ENCODE measurements at places on chromosomes 4 and X. TPM values are rescaled to one million over a fixed set of nuclear protein-coding genes. Genes with fewer than 3 reads are reported as not detected.

DNA sequence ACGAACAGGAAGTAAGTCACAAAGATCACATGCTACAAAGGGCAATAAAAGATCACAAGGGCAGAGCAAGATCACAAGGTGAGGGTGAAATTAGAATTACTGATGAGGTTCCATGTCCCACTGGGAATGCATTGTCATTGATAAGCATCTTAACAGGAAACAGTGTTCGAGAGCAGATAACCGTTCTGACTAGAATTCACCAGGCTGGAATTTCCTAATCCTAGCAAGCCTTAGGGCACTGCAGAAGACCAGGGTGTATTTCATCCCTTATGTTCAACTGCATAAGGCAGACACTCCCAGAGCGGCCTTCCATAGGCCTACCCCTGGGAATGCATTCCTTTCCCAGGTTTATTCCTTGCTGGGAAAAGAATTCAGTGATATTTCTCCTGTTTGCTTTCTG lies 980.6 kb upstream of the LCORL start:
- no peak for DNase-seq

The SOWAHB gene
- total RNA-seq, result not detected

The DCAF8L2 gene
- not detected for total RNA-seq

- DNase-seq, result no peak
These were observed 18.5 kb upstream of the RBM47 start for GRCh38 chr4:40648131-40648530.

DNA sequence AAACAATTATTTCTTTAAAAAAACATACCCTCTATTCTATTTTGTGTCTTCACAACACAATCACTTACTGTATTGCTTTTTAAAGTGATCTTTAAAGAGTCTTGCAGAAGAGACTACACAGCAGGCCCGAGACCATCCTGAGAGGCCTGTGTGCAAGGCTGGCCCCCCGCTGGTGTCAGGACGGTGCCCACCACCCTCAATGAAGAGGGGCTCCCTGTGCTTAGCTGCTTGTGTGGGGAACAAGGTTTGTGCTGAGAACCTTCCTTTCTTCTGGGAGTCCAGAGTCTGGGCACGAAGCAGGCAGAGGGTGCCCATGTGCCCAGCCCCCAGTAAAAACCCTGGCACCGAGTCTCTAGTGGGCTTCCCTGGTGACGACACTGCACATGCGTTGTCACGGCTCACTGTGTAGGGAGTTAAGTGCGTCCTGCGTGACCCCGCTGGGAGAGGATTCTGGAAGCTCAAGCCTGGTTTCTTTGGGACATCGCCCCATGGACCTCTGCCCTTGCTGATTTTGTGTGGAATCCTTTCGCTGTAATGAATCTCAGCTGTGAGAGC lies 22.0 kb downstream of the RGS12 start:
- DNase-seq, result no peak

DNA sequence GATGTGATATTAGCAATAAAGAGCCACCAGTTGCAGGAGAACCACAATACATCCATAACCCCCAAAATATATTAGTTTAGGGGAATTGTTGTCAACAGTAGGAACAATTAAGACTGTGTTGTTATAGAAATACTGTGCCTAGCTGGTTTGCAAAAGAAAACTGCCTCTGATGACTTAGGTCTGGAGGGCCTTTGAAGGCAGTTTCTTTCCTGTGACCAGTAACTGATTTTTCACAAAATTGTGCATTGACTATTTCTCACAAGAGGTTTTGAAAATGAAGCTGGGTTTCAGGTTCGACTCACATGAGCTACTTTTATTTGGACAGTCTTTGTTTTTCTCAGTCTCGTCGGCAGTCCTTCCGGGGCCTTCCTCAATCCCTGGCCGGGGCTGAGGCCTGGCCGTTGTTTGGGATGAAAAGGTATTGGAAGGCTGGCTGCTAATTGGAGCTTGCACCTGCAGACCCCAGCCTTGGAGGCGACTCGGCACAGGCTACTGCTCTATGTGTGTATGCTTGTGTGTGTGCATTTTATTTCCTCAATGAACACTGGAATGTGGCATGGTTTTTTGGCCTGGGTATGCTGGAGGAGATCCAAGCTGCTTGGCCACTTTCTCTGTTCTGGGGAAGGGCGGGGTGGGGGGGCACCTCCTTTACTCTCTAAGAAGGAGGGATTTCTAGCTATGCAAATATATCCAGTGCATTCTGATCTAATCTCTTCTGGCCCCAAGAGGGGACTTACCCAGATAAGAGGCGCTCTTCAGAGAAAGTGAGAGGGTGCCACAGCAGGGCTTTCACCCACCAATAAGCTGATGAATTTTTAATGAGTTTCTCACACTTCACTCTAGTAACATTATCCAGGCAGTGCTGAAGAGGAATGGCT lies 49.5 kb upstream of the LNX1 start:
- DNase-seq, result no peak

The MAGEA12 gene
- not detected for total RNA-seq

DNA sequence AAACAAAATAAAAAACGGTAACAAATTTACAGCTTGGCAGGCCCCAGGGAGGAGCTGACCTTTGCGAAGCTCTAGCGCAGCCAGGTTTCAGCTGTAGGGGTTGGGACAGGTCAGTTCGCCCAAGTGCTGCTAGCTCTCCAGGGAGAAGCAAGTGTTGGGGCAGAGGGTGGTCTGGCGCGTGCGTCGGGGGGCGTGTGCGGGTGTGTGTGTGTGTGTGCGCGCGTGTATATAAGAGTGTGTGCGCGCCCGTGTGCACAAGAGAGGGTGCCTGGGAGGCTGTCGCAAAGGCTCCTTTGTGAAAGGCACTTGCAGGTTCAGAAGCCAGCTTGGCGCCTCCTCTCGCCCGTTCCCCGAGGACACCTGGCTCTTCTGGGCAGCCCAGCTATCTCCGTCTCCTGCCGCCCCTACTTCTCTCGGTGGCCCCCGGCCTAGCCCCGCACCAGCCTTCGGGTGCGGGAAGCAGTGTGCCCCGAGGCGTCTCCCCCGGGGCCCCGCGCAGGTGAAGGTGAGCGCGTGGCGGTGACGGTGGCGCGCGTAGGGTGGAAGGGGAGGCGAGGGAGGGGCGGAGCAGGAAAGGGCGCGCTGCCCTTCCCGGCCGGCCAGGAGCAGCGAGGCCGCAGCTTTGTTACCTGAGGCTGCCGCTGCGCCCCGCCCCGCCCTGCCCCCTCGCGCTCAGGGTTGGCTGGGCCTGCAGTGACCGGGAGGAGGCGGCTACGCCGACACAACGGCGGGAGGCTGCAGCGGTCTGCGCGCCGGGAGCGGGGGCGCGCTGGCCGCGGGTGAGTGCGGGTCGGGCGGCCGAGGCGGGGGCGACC lies at the start of gene FHDC1:
TSS of gene FHDC1 (plus strand) at position 693 of the 815 bp plus-strand sequence. CDS start 6,735 bp downstream, outside the sequence.
- DNase-seq, result no peak

GRCh38 chrX:18941896-18942295 lies 42.0 kb downstream of the PHKA2 start:
- DNase-seq, result no peak

GRCh38 chr4:184198190-184198589 lies 19.5 kb downstream of the ENPP6 start:
- DNase-seq, result no peak

- DNase-seq, result no peak
These were observed 33.1 kb downstream of the PDK3 start for GRCh38 chrX:24498181-24498580.

DNA sequence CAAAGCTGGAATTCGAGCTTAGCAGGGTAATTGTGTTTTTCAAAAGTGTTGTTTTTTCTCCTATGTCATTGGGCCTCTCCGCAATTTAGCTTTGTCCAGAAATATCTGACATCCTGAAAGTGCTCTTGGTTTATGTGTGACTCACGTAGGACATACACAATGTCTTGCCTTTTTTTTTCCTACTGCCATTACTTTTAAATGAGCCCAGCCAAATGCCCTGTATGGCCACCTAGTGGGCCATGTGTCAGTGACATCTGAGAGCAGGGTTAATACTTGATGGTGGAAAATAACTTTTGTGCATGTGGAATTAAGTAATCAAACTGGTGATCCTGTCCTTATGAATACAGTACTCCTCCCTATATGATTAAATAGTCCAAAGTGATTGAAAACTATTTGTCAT lies 1411.1 kb upstream of the TENM3 start:
- DNase-seq, result no peak

- no peak for DNase-seq
These were observed 1.4 kb downstream of the JADE3 start for GRCh38 chrX:46913667-46914066.

DNA sequence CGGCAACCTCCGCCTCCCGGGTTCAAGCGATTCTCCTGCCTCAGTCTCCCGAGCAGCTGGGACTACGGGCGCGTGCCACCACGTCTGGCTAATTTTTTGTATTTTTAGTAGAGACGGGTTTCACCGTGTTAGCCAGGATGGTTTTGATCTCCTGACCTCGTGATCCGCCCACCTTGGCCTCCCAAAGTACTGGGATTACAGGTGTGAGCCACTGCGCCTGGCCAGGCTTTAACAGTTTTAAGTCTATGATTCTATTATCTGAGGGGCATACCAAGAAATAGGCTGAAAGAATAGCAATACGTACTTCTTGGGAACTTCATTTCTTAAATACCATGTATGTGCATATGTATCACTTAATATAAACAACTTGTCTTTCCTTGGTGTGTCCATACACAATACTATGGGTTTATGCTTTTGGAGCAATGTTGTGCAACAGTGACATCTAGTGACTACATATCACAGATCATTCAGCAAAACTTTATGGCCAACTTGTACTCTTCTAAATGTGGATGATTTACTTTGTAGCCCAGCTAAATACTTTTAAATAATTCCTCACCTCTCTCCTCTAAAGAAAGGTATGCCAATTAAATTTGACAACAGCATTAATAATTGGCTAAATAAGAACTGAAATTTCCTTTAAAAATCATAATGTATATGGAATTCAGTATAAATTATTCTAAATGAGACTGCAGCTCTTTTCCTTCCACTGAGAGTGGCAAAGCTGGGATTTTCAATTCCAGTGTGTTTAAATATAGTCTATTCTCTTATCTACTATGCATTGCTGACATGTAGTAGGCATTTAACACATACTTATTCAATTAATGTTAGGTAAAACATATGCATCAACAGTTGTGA lies 10.4 kb downstream of the SLC9B1 start:
- DNase-seq, result peak; percentile 32

- no peak for DNase-seq
These were observed 192.1 kb downstream of the RBMX2 start for GRCh38 chrX:130593911-130594310.

The SLC9A7 gene
- total RNA-seq, result 36.9 TPM

DNA sequence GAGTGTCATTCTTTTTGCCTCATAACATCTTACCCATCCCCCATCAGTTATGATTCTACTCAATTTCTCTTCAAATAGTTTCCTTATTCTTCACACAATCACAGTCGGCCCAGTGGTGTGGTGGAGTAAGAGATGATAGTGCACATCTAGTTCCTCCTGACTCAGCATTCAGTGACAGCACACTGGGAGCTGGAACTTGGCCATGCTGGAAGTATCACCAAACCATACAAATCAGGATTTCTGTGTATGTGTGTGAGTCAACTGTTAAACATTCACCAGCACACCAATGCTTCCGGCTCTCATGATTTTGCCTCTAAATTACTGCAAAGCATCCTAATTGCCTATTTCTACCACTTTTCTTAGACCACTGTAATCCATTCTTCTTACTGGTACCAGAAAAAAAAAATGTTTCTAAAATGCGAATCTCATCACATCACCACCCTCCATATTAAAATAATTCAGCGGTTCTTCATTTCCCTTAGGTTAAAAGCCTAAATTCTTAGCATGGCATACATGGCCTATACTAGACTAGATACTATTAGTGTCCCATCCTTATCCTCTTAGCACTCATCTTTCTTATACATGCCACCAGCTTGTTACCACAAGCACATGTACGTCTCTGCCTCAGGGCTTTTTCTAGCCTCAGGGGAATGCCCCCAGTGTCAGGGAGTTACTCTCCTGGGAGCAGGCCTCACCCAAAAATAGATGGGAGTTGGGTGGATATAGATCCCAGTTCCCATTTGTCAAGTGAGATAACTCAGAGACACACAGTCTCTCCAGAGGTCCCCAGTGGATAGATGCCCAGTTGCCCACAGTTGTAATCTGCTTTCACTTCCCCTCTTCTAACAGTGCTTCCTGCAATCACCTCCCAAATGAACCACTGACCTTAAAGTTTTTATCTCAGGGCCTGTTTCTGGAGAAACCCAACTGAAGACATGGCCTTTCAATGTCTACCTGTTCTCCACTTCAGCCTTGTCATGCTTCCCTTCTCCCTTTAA lies 49.2 kb upstream of the DDX53 start:
- DNase-seq, result no peak

The TLR8 gene
- total RNA-seq, result not detected

The USP51 gene
- total RNA-seq, result 2.2 TPM

- no peak for DNase-seq
These were observed 16.3 kb downstream of the NAT8L start for GRCh38 chr4:2075171-2075986.

DNA sequence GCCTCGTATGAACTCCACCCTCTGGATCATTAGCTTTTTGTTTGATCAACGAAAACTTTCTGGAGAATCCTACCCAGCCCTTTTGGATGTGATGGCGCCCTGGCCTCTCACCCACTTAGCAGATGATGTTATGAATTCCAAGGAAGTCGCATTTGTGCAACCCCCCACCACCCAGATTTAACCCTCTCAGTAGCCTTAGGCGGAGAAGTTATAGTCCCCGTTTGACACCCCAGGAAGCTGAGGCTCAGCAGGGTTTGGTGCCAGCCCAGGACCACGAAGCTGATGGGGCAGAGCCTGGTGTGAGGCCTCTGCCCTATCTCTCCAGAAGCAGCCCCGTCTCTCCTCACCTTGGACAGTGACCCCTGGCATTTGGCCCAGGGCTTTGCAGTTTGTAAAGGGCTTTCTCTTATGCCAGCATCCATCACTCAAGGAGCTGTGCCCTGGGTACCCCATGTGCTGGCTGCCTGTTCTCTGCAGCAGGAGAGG lies 1.0 kb downstream of the WFS1 start:
- DNase-seq, result no peak

- no peak for DNase-seq
These were observed 87.0 kb downstream of the RNF150 start for GRCh38 chr4:141046255-141046654.
